Esophagus muscularis mucosa (tissue), 4 donors: ENCODE measurements at places on chromosomes 7 and 10. TPM values are rescaled to one million over a fixed set of nuclear protein-coding genes. Genes with fewer than 3 reads are reported as not detected.

- DNase-seq, result peak; percentile 68
These were observed 65.5 kb downstream of the SMURF1 start for GRCh38 chr7:99078416-99078815.

FANK1 gene
- 0.50 TPM for total RNA-seq

DNA sequence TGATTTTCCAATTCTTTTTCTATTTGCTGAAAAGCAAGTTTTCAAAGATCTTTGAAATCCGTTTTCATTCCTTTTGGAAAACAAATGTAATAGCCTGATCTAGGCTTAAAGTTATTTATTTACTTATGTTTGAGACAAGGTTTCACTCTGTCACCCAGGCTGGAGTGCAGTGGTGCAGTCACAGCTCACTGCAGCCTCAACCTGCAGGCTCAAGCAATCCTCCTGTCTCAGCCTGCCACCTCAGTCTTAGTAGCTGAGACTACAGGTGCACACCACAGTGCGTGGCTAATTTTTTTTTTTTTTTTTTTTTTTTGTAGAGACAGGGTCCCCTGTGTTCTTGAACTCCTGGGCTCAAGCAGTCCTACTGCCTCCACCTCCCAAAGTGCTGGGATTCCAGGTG, 4.6 kb downstream of the ST7 start:
- DNase-seq, result no peak

ANKRD1 gene
- not detected for total RNA-seq

DNA sequence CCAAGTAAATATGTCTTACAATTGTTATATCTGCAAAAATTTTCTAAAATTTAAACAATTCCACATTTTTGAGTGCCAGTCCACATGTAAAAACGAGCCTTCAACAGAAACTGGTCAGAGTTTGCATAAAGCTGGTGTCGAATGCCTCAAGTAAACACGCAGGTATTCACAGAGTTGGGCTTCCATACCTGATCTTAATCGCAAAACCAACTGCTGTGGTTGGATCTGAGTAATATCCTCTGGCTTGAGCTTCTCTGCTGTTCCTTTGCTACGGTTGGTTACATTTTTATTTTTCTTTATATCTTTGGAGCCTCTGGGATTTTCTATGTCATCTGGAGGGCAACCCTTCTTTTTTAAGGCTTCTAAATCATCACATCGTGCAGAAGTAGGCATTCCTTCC, 28.4 kb downstream of the ITGB1 start:
- DNase-seq, result no peak

- no peak for DNase-seq
These were observed 53.7 kb upstream of the CD36 start for GRCh38 chr7:80584778-80585177.

- DNase-seq, result no peak
These were observed 1.1 kb upstream of the MACC1 start for GRCh38 chr7:20218279-20218678.

DNA sequence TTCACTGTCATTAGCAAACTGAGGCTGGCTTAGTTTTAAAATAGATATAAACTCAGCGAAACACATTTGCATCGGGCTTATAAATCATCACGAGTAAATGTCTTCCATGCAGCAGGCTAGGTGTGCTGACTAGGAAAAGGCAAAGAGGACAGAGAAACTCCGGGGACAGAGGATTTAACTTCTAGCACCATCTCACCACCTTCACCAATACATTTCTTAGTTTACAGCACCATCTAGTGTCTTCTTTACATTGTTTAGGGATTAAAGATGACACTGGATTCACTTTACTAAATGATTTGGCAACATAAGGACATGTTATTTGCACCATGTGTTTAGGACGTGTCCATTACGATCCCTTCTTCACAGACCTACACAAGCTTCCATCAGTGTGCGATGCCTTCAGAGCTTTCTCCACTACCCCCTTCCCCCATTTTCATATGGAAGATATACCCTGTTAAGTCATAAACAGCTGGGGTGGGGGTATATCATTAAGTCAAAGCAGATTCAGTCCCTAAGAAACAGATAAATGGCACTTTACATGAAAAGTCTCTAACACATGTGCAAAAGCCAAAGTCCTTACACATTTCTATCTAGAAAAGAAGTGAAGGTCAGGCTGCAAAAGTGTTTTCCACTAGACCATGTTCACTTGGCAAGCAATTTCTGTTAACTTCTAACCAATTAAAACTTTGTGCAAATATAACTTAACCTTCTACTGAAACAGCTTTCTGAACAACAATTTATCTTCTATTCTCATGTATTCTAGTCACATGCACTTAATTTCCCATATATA, 103.3 kb downstream of the GRB10 start:
- no peak for DNase-seq

GRCh38 chr10:103645141-103646054, 151.9 kb downstream of the NEURL1 start:
- DNase-seq, result peak; percentile 96

GNG11 gene
- 24.1 TPM for total RNA-seq

DNA sequence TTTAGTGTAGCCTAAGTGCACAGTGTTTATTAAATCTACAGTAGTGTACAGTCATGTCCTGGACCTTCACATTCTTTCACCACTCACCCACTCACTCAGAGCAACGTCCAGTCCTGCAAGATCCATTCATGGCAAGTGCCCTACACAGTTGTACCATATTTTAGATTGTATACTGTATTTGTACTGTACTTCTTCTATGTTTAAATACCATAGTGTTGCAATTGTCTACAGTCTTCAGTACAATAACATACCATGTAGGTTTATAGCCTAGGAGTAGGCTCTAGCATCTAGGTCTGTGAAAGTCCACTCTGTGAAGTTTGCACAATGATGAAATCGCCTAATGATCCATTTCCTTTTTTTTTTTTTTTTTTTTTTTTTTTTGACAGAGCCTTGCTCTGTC, 12.0 kb downstream of the EEPD1 start:
- no peak for DNase-seq

GRCh38 chr10:17250736-17251135, 22.7 kb downstream of the VIM start:
- DNase-seq, result no peak

GRCh38 chr10:132146271-132146671, 40.5 kb upstream of the DPYSL4 start:
- DNase-seq, result no peak

- DNase-seq, result no peak
These were observed 80.0 kb downstream of the EPC1 start for GRCh38 chr10:32266979-32267378.

- no peak for DNase-seq
These were observed 271.2 kb upstream of the IMMP2L start for GRCh38 chr7:111833466-111833865.

DNA sequence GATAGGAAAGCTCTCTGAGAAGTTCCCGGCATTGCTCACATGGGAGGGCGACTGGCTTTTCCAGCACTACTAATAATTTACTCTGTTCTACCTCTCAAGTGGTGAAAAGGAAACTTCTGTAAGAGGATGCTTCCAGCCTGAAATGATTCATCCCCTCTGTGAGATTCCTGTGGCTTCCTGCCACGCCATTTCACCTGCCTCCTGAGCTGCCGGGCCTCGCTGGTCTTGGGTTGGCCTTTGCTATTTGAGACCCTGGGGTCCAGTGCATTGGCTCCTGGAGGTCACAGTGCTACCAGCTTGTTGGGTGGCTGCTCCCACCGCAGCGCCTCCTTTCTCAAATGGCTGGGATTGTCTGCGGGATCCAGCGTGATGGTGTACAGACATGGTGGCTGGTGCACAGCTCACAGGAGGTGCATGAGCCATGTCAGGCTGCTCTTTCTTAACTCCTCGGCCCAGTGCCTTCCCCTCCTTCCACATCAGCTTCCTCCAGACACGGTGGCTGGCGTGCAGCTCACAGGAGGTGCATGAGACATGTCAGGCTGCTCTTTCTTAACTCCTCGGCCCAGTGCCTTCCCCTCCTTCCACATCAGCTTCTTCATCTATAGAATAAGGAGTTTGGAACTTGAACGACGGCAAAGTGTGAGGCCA, 42.9 kb upstream of the PCBD1 start:
- no peak for DNase-seq

DNA sequence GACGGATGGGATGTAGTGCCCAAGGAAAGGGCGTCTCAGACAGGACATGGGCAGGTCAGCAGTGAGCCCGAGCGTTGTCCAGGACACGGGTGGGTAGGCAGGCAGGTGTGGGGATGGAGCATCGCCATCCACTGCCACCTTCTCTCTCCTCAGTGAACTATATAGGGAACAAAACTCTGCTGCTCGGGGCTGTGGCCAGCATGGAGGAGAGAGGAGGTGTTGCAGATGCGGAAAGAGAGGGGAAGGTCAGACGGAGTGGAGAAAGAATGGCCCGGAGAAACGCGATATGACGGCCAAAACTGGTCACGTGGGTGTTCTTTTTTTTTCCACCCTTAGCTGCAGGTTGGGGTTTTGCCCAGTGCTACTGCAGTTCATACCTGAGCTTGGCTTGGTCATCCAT, 71.2 kb downstream of the GRID1 start:
- no peak for DNase-seq

GRCh38 chr7:144534196-144534595, 130.7 kb upstream of the NOBOX start:
- DNase-seq, result no peak

DNA sequence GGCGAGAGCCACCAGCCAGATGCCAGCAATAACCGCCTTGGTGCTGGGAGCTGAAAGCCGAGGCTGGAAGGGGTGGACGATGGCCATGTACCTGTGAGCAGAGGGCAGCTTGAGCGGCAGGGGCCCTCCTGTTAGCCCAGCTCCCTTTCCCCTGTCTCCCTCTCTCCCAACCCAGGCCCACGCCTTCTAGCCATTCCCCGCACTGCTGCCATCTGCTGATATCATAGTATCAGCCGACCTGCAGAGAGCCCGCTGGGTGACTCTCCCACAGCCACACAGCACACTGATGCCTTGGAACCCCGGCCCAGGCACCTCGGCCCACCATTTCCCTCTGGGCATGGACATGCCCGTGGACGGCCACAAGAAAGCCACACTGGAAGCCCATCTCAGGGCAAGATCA, 1.7 kb downstream of the TACR2 start:
- no peak for DNase-seq

- DNase-seq, result no peak
These were observed 519 bp upstream of the RPP38 start for GRCh38 chr10:15096661-15097010.

DNA sequence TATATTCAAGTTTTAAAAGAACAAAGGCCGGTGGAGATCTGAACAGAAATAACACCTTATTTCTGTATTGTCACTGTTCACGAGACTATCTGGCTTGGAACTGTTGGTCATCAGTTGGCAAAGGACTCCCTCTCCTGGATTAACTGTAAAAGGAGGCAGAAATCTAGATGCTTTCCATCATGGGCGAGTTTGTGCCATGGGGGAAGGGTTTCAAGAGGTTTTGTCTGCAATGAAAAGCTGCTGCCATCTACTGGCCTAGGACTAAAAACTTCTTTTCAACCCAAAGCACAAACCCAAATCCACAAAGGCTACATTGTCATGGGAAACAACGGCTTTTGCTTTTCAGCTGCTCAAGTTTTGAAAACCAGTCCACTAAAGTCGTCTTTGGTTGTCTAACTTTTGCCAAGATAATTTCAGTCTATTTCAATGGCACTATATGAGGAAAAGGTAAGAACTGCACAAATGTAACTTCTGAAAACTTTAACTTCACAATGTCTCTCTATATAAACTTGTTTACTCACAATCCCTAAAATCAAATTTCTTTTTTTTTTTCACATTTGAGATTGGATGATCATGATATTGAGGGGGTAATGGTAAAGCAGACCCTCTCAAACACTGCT, 196.8 kb downstream of the SKAP2 start:
- DNase-seq, result no peak

- DNase-seq, result no peak
These were observed 823.1 kb downstream of the CCSER2 start for GRCh38 chr10:85151506-85151905.

GRCh38 chr10:30056281-30056680, 3.1 kb downstream of the JCAD start:
- no peak for DNase-seq

PRKAR2B gene
- total RNA-seq, result 96.7 TPM

AKR1D1 gene
- not detected for total RNA-seq

GRCh38 chr10:97426776-97427570, 982 bp downstream of the PGAM1 start:
- no peak for DNase-seq

CRTAC1 gene
- 4.0 TPM for total RNA-seq

DNA sequence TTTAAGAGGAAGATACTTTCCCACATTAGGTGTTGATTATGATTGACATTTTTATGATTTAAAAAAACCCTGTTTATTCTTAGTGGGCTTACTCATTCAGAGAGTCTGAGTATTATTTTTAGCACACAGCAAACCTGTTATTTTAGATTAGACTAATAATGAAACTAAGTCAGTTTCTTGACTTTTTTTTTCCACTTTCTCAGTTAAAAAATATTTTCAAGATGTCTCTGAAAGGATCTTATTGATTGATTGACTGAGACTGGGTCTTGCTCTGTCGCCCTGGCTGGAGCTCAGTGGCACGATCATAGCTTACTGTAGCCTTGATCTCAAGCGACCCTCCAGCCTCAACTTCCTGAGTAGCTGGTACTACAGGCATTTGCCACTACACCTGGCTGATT, 20.4 kb upstream of the INPP5F start:
- no peak for DNase-seq

BTAF1 gene
- 29.3 TPM for total RNA-seq

GRCh38 chr7:23261843-23262452, 15.4 kb downstream of the GPNMB start:
- DNase-seq, result no peak

DNA sequence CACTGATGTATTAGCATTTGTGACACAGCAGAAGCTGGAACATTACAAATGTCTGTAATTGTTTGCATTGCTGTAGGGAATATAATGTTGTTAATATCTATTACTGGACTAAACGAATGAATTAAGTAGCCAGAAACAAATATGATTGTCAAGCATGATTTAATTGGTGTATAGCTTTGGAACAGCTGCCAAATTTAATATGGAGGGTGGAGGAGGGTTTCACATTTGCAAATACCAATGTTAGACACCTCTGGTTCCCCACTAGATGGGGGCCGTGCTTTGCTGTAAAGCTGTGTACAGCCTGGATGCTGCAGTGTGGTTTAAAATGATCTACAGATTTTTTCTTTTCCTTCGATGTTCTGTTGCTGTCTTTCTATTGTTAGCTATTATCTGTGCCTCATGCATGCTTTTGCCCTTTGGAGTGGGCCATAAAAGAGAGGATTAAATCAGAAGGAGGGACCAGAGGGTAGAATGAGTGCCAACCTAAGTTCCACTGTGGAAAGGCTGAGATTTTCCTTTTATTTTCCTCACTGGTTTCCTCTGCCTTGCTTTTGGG, 23.1 kb downstream of the DNAJB9 start:
- no peak for DNase-seq

ACTA2 gene
- total RNA-seq, result 8,471 TPM

- DNase-seq, result no peak
These were observed 18.4 kb downstream of the EEPD1 start for GRCh38 chr7:36171503-36171902.
